ENCODE measurements at places on chromosomes 5 and 9.

DNA sequence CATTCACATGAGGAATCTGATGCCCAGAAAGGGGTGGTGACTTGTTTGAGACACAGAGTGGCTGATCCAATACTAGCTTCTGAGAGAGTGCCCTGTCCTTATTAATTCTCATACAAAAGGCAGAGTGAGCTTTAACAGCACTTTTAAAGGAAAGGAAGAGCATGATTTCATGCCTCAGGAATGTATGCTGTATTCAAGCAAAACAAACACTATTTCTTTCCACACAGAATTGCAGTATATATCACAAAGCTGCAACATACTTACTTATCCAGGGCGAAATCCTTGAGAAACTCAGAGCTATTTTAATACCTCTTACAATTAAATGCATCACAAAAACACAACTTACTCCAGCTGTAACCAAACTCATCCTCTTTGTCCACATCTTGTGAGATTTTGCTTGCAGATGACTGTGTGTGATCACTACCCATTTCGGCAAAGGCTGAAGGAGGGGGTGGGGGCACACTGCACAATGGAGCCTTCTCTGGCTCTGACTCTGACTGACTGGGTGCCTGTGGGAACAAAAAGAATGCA is 139.8 kb downstream of the MPDZ start:
- peak; percentile 35 for DNase-seq

DNA sequence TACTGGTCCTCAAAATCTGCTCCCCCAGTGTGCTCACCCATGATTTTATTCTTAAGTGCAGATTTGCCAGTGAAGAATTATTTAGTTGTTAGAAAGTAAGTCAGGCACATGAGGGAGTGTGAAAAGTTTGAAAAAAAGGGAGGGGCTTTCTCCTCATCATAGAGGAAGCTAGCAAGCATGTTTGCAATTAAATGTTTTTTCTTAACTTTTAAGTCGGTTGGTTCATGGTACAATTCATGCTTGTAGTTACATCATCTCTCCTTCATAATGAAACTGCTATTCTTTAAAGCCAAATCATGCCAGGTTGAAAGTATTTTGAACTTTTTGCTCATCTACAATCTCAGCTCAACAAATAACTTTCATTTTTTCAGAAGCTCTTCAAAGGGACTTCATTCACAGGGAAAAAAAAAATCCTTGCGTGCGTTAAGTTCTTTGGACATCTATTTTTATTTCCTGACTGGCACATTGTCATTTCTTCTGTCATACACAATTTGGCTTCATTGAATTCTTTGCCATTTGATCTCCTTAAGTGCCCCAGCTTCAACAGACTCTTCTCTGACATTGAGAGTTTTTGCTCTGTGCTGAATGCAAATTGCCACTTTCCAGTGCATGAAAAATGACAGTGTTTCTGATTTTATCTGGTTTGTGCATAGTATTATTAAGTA is 456.9 kb downstream of the TMEM232 start:
- no peak for DNase-seq

DNA sequence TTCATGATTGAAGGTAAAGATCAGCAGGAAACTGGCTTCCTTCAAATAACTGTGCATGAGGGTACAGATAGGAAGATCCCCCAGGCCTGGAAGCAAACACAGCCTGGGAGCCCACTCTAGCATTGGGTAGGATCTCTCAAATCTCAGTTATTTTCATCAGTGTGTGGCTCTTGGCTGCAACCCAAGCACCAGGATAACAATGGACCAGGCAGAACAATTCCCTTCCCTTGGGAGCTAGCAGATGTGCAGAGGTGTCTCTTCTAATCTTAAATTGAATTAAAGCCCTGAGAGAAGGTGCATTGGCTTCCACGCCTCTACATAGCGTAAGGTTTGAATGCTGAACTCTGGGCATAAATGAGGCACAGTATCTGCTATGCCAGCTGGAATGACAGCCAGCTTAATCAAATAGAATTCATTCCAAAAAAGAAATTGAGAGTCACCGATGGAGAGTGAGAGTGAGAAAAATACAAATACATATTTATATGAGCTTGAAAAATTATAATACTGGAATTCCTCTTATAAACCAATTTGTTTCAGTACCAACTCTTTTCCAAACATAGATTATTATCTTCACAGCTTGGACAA is 957.3 kb downstream of the CDH12 start:
- no peak for DNase-seq

DNA sequence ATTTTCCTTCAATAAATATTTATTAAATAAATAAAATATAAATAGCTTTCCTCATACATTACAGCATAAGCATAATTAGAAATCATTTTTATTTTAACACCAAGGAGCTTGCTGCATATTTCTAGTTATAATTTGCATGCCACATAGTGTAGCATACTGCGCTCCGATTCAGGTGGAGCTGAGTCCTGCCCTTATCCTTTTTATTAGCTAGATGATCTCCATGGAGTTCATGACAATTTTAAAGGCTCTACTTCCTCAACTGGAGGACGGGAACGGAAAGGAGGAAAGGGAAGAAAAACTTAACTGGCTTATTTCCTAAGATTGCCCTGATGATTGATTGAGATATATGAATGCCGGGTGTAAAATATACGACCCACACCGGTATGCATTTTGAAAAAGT is 385.2 kb downstream of the PLK2 start:
- DNase-seq: no peak

GRCh38 chr5:150615141-150615699 is 25.2 kb upstream of the SYNPO start:
- DNase-seq: no peak

GRCh38 chr5:78808818-78809217 is 160.2 kb upstream of the LHFPL2 start:
- no peak for DNase-seq

DNA sequence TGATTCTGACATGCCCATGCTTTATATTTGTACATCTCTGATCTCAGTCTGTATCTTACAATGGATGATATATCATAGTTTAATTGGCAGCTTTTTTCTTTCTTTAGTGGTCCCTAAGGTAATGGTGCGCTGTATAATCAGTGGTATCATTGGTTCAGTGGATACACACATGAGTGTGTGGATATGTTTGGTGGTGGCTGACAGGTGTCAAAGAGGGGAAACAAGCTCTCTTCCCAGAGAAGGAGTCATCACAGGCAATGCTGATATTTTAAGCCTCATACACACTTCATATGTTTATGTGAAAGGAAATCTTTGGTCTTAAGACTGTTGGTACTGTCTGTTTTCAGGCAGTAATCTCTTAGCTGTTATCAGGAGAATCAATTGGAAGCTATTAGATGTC is 52.1 kb upstream of the KIAA1958 start:
- DNase-seq: no peak

GRCh38 chr5:167939686-167940085 is 351.8 kb upstream of the WWC1 start:
- no peak for DNase-seq

- DNase-seq: no peak
Observed at GRCh38 chr5:7878381-7878873, 9.5 kb downstream of the MTRR start.

GRCh38 chr5:169667896-169668674 is 31.0 kb downstream of the DOCK2 start:
- DNase-seq: peak; percentile 18

DNA sequence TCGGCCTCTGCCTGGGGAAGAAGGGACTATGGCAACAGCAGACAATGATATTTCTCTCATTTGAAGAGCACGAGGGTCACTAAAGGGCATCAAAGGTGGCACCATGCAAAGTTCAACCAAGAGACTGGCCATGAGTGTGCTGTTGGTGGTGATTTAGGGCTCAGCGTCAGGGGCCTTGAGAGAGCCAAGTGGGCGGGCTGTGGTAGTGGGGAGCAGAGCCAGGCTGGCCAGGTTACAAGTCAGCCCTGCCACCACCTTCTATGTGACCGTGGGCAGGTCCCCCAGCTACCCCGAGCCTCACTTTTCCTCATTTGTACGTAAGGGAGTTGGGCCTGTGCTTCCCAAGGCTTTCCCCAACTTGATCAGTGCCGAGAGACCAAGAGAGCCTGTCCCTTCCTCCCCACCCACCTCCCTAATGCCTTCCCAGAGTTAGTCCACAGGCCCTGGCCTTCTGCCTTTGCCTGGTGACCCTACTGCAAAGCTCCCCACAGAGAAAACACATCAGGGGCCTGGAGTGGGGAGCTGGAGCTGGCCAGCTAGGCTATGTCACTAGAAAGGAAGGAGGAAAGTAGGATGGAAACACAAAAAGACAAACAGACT is 104.3 kb downstream of the PDE6A start:
- no peak for DNase-seq

DNA sequence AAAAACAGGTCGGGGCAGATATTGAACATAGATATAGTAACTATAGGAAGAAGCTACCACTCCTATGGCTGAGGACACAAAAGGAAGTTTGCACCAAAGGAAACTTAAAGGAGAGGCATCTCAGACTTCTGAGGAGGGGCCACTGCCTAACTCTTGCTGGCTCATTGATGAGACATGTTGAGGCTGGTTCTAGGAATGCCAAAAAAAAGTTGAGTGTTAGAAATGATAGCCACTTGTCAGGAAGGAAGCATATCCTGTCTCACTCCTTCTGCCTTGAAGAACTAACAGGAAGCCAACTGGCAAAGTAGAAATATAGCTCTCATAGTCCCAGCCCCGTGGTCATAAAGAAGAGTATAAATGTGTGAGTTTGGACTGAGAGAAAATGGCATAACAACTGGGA is 23.3 kb upstream of the STOM start:
- no peak for DNase-seq

- no peak for DNase-seq
Observed at GRCh38 chr5:139646912-139647505, 1.1 kb upstream of the CXXC5 start.

- no peak for DNase-seq
Observed at GRCh38 chr5:120988941-120989340, 524.8 kb downstream of the PRR16 start.

- DNase-seq: no peak
Observed at GRCh38 chr9:22256381-22256780, 190.2 kb upstream of the DMRTA1 start.

DNA sequence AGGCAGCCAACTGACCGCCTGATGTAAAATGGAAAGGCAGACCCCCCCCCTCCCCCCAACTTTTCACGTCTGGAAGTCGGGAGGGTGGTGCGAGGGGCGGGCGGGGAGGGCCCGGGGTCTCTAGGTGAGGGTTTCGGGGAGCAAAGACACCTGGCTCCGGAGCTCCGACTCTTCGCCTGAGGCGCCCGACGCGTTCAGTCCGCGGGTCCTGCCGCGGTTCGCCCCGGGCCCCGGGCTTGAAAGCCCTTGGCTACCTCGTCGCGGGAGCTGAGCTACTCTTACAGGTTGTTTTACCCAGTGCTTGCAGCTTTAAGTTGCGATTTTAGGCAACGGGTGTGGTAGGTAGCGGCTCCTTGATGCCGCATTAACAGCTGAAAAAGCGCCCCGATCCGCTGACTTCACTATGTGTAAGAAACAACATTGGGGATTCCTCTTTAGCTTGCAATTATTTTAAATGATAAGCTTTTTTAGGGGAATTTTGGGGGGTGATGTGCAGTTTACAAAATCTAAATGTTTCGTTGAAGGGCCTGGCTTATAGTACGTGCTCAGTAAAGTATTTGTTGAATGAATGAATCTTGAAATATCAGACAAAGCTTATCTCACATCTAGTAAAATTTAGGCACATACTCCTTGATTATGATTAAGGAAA is 722 bp downstream of the CDC42SE2 start:
- DNase-seq: no peak

- no peak for DNase-seq
Observed at GRCh38 chr5:29150840-29151239, 2042.6 kb upstream of the CDH6 start.

DNA sequence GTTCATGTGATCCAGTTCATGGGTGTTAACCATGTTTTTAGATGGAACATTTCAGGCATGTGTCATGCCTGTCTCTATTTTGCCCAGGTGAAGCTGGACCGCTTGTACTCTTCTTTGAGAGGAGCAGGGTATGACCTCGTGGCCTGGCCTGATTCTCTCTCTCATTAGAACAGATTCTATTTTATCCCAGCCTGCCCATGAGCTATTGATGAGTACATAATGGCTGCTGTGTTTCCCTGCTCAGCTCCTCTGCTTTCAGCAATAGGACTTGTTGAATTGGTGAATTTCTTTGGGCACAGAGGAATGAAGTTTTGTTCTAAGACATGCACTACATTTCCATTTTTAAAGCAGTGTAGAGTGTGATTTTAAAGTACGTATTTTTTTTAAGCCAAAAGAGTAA is 86.2 kb downstream of the HACD4 start:
- DNase-seq: no peak

DNA sequence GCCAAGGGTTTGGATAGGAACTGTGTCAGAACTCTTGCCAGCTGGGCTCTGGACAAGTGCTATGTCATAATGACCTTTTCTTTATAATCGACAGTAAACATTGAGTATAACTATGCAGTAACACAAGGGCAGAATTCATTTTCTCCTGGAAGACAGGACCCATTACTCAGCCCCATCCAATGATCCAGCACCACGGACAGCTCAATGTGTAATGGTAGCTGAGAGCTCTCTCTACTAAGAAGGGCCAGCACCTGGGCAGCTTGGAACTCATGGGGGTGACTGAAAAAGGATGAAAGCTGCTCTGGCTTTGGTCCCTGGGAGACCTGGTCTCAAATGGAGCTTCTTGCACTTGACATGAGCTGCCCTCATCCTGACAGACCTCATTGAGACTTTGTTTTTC is 347.8 kb downstream of the TRIM32 start:
- DNase-seq: no peak

- DNase-seq: no peak
Observed at GRCh38 chr5:95649842-95650620, 3.5 kb downstream of the RFESD start.
